ENCODE measurements at places on chromosomes 13 and 19.

DNA sequence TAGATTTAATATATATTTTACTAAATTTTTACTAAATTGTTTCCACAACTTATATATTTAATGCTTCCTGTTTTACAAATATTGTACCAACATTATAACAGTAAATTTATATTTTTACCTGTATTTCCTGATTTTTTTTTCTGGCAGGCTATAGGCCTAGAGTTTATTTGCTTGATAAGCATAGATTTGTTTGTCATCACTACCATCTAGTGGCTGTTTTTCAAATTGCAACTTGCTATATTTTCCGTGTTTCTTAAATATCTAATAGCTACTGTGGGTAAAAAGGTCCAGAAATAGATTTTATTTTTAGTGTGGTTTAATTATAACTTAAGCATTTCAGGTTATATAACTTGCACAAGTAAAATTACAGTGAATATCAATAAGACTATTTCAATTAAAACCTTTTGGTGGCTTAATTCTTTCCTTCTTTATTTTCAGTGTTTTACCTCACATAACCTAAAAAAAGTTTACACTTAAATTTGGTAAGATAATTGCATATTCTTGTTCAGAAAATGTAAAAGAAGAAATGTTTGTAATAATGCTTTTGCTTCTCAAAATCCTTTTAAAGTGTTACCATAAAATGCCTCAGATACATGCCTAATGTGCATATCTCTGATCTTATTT, 60.6 kb downstream of the NDFIP2 start:
- DNase-seq: no peak

DNA sequence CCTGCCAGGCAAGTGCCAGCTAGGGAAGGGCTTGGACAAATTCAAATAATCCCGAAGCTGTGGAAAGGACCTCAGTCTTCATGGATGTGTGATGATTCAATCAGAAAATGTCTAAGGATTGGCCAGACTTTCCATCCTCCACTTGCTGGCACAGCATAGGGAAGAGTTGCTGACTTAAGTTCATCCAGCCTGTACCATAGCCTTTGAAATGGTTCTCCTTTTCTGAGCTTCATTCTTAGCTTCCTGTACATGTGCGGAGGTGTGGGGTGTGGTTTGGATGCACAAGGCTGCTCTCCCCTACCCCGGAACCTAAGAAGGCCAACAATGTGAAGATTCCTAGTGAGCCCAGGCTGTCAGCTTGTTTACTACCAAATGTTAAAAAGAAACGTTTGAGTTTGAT, 959 bp upstream of the IGFL3 start:
- DNase-seq: no peak

GRCh38 chr19:4013886-4014540, 6.5 kb downstream of the PIAS4 start:
- no peak for DNase-seq

DNA sequence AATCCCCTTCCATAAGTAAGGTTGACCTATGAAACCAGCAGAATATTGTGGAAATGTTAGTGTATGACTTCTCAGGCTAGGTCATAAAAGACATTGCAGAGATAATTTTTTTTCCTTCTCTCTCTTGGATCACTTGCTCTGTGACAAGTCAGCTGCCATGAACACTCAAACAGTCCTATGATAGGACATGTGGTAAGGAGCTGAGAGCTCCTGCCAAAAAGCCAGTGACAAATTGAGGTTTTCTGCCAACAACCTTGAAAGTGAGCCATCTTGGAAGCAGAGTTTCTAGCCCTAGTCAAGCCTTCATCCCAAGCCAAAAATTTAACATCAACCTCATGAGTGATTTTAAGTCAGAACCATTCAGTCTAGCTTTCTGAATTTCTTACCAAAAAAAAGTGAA, 270.9 kb upstream of the NBEA start:
- DNase-seq: no peak

DNA sequence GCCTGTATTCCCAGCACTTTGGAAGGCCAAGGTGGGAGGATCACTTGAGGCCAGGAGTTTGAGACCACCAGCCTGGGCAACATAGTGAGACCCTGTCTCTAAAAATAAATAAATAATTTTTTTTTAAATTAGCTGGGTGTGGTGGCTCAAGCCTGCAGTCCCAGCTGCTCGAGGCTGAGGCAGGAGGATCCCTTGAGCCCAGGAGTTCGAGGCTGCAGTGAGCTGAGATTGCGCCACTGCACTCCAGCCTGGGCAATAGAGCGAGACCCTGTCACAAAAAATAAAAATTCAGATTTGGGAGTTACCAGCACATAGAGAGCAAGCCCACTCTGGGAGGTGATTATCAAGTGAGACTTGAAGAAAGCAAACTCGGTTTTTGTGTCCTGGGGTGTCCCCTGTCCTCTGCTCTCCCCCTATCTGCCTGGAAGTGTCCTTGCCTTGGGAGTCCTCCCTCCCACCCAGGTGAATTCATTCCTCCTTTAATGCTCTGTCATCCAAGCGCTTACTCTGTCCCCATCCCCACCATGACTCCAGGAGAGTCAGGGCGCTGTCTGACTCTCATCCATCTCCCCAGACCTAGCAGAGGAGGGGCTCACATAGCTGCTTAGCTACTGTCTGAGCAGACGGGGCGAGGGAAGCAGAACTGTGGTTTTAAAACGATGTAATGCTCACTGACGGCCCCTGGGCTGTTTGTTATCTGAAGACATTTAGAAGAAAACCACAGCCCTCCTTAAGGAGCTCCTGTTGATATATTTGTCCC, 146.8 kb downstream of the STK24 start:
- DNase-seq: no peak

DNA sequence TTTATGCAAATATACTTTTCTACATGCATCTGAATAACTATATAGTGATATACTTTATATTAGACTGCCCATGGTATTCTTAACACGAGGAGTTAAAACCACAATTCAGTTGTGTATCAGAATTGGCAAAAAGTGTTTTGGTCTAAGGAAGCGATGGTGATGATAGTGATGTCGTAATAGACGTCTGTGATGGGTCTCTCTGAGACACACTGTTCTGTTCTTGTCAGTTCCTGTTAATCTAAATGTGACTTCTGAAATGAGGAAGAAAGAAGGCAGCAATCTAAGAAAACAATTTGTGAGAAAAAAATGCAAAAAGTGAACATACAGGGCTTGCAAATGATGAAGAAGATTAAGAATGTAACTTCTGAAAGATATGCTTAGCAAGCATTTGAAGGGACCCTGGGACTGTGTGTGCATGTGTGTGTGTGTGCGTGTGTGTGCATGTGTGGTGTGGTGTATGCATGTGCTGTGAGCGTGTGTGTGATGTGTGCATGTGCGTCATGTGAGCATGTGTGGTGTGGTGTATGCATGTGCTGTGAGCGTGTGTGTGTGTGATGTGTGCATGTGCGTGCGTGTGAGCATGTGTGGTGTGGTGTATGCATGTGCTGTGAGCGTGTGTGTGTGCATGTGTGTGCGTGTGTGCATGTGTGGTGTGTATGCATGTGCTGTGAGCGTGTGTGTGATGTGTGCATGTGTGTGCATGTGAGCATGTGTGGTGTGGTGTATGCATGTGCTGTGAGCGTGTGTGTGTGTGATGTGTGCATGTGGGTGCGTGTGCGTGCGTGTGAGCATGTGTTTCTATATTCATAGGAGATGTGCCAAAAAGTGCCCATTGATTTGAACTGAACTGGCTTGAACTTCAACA, 131.8 kb downstream of the IRS2 start:
- DNase-seq: no peak

DNA sequence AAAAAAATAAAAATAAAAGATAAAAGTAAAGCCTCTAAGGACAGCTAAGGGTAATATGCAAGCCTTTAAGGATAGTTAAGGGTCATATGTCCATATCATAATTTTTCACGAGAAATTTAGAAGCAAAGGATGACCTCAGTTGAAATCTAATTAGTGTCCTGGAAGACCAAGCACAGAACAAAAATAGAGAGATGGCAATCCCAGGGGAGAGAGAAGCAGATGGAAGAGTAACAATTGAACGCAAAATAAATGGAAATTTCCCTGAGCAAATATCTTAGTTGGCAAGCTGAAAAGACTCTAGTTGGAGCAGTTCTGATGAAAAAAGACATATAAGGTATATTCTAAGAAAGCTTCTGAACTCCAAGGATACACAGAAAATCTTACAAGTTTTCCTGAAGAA, 275.4 kb downstream of the NALCN start:
- no peak for DNase-seq

GRCh38 chr19:30733826-30734550, 361.8 kb downstream of the ZNF536 start:
- DNase-seq: no peak

DNA sequence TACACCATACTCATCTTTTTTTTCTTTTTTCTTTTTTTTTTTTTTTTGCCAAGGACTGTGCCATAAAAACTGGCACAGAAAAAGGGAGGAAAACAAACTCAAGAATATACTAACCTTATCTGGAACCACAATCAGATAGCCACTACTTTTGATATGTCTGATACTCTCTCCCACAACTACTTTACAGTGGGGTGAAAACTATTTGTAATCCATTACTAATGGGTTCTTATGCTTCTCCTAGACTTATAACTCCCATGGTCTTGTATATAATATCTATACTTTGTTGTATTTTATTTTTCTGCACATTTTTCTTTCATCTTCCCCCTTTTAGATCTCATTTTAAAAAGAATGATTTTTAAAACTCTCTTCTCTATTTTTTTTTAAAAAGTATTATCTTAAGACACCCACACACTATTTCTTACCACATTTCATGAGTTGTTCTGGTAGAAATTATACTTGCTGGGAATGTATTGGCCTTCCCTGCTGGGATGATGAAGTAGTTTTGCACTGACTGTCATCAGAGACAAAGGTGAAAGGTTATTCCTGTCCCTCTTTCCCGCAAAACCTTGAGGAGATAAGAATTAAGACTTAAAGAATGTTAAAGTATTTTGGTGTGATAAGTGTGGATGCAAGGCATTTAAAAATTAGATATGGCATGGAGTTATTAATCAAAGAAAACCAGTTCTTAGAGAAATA, 146.7 kb upstream of the KLF12 start:
- no peak for DNase-seq

DNA sequence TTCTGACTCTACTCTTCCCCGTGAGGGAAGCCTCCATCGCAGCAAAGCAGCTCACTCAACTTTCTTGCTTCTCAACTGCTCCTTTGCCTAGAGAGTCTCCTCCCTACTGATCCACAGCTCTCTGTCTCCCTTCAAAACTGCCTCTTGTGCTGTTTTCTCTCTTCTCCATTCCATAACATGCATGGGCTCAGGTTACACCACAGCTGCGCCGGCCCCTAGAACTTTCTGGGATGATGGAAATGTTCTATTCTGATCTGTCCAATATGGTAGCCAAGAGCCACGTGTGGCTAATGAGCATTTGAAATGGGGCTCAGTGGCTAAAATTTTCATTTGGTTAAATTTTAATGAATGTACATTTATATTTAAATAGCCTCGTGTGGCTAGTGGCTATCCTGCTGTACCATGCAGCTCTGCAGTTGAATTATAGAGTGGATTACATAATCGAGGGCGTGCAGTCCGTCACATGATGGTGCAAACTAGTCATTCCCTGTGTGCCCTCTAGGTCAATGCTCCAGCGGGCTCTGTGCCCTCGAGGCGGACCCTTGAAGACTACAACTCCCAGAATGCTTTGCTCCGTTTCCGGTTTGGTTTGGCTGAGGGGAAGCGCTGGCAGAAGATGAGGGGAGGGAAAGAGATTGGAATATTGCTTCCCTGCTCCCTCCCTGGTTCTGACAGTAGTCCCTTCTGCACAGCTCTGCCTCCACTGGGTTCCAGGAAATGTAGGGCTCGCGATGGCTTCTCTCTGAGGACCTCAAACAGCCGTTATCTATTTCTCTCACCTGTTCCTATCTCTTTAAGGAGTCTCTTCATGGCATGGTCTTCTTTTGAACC, 109.8 kb downstream of the CACNA1A start:
- no peak for DNase-seq

GRCh38 chr13:28558567-28558966, 63.6 kb upstream of the FLT1 start:
- DNase-seq: no peak

DNA sequence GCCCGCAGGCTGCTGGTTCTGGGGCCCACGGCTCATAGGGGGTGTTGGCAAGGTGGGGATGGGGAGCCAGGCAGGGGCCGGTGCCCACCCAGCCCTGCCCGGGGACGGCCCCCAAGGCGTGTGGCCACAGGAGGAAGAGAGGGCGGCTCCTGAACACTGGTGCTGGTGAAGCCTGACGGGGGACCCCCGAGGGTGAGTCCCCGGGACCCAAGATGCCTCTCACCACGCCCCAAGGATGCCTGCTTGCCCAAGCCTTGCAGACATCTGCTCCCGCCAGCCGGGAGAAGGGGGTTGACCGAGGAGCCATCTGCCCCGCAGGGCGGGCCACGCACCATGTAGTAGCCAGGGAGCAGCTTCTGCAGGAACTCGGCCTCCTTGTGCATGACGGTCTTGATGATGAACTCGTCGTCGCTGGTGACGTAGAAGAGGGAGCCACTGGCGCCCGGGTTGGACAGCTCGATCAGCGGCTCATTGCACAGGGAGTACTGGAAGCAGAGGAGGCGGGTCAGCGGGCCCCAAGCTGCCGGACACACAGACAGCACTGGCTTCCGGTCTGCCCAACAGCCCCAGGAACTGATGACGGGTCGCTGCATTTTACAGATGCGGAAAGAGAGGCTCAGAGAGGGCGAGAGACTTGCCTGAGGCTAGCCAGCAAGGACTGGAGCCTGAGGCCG, 29.6 kb upstream of the CACTIN start:
- DNase-seq: no peak

GRCh38 chr19:17841810-17842662, 5.7 kb downstream of the JAK3 start:
- DNase-seq: peak; percentile 25

GRCh38 chr19:10565028-10565566, 713 bp downstream of the KRI1 start:
- peak; percentile 39 for DNase-seq

GRCh38 chr19:13269348-13269747, 119.1 kb downstream of the IER2 start:
- DNase-seq: no peak

- no peak for DNase-seq
These were observed 135.5 kb downstream of the KLF5 start for GRCh38 chr13:73194310-73194709.

GRCh38 chr13:111630406-111630805, 310.0 kb downstream of the TEX29 start:
- no peak for DNase-seq

GRCh38 chr19:20259615-20260014, 92.6 kb downstream of the ZNF486 start:
- DNase-seq: no peak

GRCh38 chr13:25329706-25330105, 28.3 kb downstream of the NUP58 start:
- DNase-seq: no peak

DNA sequence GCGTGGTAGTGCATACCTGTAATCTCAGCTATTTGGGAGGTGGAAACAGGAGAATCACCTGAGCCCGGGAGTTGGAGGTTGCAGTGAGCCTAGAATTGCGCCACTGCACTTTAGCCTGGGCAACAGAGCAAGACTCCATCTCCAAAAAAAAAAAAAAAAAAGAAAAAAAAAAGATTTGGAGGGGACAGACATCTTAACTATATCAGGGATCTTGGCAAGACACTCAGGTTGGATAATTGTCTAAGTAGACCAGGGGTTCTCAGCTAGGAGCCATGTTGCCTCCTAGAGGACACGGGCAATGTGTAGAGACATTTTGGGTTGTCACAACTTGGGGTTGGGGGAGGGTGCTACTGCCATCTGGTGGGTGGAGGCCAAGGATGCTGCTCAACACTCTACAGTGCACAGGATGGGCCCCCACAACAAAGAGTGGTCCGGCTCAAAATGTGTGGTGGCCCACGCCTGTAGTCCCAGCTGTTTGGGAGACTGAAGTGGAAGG, 1.9 kb upstream of the ZNF580 start:
- peak; percentile 46 for DNase-seq

GRCh38 chr13:100396776-100397175, 191.8 kb downstream of the GGACT start:
- DNase-seq: no peak

Measured in T-helper 9 cell (primary cell).